ENCODE measurements at places on chromosomes 5 and 9. TPM values are rescaled to one million over a fixed set of nuclear protein-coding genes. Genes with fewer than 3 reads are reported as not detected.

ZER1 gene
- total RNA-seq: 37.0 TPM

- no peak for DNase-seq
Measured at GRCh38 chr9:69140123-69140735, 33.8 kb upstream of the TJP2 start.

GRCh38 chr5:73523861-73524260, 25.6 kb downstream of the BTF3 start:
- no peak for DNase-seq

DNA sequence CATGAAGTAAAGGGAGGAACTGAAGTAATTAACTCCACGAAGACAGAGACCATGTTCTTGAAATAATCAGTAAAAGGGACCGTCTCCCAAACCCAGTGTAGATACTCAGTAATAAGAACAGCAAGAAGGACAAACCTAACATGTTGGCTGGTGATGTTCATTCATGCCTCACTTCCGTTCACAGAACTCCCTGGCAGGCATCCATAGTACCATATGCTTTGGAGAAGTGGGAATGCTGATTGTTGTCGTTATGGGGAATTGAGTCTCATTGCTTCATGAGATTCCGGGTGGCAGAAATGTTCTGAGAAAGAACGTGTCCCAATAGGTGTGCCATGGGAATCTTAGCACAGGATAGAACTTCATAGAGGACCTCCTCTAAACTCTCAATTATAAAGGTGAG, 452.3 kb downstream of the ZSWIM6 start:
- DNase-seq: no peak

Data from left cardiac atrium (tissue), 4 donors.